ENCODE measurements at places on chromosomes 7 and 10.
A peak's percentile ranks its signal among the peaks of the same experiment; 100 is the strongest.

- DNase-seq: no peak
- no peak overlapping the region for H3K27ac ChIP-seq
- peaks cover 7% of the 10 kb centered on the region for H3K4me1 ChIP-seq
These were observed 54.0 kb downstream of the DOCK4 start for GRCh38 chr7:112152186-112152585.

- H3K4me3 ChIP-seq: no peak overlapping the region
- H3K36me3 ChIP-seq: no peaks in the 10 kb centered on the region
- no peaks in the 10 kb centered on the region for H3K27me3 ChIP-seq
- peaks cover 2% of the 10 kb centered on the region for H3K4me1 ChIP-seq
- no peak overlapping the region for H3K27ac ChIP-seq
These were observed 17.1 kb downstream of the UBE2D1 start for GRCh38 chr10:58351616-58352578.

GRCh38 chr10:96470116-96470743, 43.5 kb downstream of the TLL2 start:
- H3K4me1 ChIP-seq: no peaks in the 10 kb centered on the region
- H3K27me3 ChIP-seq: no peaks in the 10 kb centered on the region
- peak; percentile 80 for DNase-seq
- H3K4me3 ChIP-seq: no peak overlapping the region
- H3K27ac ChIP-seq: no peak overlapping the region

GRCh38 chr7:157412021-157412443, 75.2 kb downstream of the DNAJB6 start:
- H3K27me3 ChIP-seq: no peaks in the 10 kb centered on the region
- no peak for DNase-seq
- no peak overlapping the region for H3K27ac ChIP-seq
- H3K36me3 ChIP-seq: peaks cover 5% of the 10 kb centered on the region

DNA sequence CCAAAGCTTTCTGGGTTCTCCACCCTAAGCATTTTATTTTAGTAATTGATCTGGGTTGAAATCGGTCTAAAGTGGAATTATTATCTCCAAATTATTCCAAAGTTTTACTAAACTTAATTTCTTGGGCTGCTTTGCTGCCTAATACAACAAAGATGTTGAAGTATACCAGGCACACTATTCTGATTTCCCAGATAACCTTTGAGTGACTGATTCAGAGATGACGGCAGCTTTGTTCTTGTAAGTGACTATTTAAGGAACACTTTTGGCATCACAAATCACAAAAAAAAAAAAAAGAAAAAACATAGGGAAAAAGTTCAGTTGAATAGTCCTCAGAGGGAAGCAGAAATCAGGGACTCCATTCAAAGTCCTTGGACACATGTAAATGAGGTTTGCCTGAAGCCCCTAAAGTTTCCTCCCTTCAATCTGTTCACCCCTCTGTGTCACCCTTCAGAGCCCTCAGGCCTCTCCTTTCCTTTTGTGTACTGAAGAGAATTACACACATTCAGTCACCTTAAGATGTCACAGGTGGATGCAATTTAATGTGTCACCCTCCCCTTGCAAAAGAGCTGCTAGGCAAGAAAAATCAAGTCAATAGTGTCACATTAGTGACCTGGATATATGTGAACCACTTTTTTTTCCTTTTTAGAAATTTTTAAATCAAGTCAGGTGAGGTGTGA, 81.5 kb downstream of the RTKN2 start:
- H3K36me3 ChIP-seq: no peaks in the 10 kb centered on the region

DNA sequence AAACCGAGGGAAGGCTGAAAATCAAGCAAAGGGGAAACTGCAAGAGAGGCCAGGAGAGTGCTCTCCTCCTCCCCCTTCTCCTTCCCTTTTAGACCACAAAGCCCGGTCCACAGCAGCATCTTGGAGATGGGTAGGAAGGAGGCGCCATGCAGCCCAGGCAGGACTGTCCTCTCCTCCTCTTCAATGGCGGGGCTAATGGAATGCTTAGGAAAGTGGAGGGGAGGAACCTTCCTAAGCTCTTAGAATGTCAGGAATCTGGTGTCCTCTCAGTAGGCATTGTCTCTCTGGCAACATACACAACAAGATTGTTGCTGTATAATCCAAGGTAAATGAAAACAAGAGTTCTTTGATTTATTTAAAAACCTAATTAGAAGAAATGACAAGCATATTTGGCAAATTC, 185.1 kb downstream of the DGKI start:
- H3K4me1 ChIP-seq: peaks cover 7% of the 10 kb centered on the region
- no peaks in the 10 kb centered on the region for H3K27me3 ChIP-seq
- no peak overlapping the region for H3K4me3 ChIP-seq
- H3K27ac ChIP-seq: no peak overlapping the region
- no peaks in the 10 kb centered on the region for H3K36me3 ChIP-seq
- DNase-seq: peak; percentile 96

DNA sequence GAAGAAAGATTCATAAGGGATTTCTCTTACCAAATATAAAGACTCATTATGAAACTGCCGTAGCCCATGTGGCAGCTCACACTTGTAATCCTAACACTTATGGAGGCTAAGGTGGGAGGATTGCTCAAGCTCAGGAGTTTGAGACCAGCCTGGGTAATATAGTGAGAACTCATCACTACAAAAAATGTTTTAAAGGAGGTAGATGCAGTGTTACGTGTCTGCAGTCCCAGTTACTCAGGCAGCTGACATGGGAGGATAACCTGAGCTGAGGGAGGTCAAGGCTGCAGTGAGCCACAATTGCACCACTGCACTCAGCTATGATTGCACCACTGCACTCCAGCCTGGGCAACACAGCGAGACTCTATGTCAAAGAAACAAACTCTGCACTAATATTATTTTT, 18.1 kb upstream of the DNA2 start:
- H3K4me1 ChIP-seq: no peaks in the 10 kb centered on the region
- H3K27ac ChIP-seq: no peak overlapping the region
- no peak overlapping the region for H3K4me3 ChIP-seq
- DNase-seq: no peak

GRCh38 chr10:85641479-85642009, 725.1 kb downstream of the GRID1 start:
- no peaks in the 10 kb centered on the region for H3K36me3 ChIP-seq
- peak; percentile 7 for DNase-seq
- no peak overlapping the region for H3K4me3 ChIP-seq
- H3K4me1 ChIP-seq: peaks cover 4% of the 10 kb centered on the region
- H3K27me3 ChIP-seq: no peaks in the 10 kb centered on the region

DNA sequence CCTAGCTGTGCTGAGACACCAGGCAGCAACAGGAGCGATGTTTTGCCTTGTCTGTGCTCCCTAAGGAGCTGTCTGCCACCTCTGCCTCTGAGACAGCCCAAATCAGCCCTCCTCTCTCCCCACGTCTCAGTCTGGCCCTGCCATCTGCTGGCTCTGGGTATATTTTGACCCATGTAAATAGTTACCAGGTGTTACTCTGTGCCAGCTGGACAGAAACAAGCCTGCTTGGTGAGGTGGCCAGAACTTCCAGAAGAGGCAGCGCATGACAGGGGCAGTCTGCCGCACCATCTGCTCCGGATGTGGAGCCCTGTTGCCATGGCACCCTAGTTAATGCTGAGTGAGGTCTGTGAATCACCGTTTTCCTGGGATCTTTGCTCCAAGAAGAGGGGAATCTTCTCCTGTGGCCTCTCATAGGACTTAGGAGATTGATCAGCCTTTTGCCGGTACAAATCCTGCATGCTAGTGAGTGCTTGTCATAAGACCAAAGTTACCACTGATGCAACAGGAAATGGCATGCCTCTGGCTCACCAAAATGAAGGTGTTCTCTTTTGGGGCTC, 31.8 kb downstream of the GSTO2 start:
- peak; percentile 85 for DNase-seq
- no peaks in the 10 kb centered on the region for H3K36me3 ChIP-seq
- peaks cover 21% of the 10 kb centered on the region for H3K4me1 ChIP-seq
- H3K27me3 ChIP-seq: no peaks in the 10 kb centered on the region

DNA sequence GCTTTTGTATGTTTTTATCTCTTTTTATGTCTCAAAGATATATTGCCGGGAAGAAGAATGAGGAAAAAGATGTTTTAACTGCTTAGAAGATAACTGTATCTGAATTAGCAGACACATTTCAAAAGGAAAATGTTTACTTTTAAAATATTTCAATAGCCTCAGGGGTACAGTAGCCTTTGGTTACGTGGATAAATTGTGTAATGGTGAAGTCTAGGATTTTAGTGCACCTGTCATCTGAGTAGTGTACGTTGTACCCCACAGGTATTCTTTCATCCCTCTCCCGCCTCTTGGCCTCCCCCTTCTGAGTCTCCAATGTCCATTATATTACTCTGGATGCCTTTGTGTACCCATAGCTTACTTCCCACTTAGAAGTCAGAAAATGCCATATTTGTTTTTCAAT, 222.1 kb downstream of the FANK1 start:
- H3K4me3 ChIP-seq: no peak overlapping the region
- no peak for DNase-seq
- no peaks in the 10 kb centered on the region for H3K27me3 ChIP-seq
- H3K27ac ChIP-seq: no peak overlapping the region

GRCh38 chr10:91865562-91866081, 43.7 kb downstream of the FGFBP3 start:
- H3K36me3 ChIP-seq: no peaks in the 10 kb centered on the region
- no peak overlapping the region for H3K4me3 ChIP-seq
- no peaks in the 10 kb centered on the region for H3K27me3 ChIP-seq

DNA sequence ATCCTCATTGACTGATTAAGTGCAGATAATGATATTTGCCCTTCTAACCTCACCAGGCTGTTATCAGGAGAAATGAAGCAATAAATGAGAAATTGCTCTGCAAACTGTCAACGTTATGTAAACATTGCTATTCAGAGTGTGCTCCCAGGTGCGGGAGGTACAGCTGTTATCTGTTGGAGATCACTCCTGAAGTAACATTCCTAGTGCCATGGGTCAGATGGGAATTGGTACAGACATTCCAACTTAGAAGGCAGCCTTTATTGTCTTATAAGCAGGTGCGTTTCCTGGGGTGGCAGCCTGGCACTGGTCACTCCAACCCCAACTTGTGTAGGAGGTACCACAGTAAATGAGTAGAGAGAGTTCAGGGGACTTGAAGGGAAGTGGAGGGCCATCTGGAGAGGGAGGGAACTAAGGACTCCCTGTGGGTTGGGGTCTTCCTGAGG, 36.8 kb downstream of the HK1 start:
- no peaks in the 10 kb centered on the region for H3K36me3 ChIP-seq
- DNase-seq: no peak
- no peak overlapping the region for H3K4me3 ChIP-seq
- H3K27me3 ChIP-seq: no peaks in the 10 kb centered on the region
- H3K27ac ChIP-seq: no peak overlapping the region
- peaks cover 25% of the 10 kb centered on the region for H3K4me1 ChIP-seq

GRCh38 chr7:138550337-138550736, 90.3 kb downstream of the TRIM24 start:
- no peaks in the 10 kb centered on the region for H3K27me3 ChIP-seq
- H3K4me1 ChIP-seq: no peaks in the 10 kb centered on the region
- no peak overlapping the region for H3K4me3 ChIP-seq
- no peak for DNase-seq
- peaks cover 9% of the 10 kb centered on the region for H3K36me3 ChIP-seq

GRCh38 chr10:123838596-123839310, 52.9 kb downstream of the CPXM2 start:
- no peak overlapping the region for H3K27ac ChIP-seq
- H3K4me3 ChIP-seq: no peak overlapping the region
- no peaks in the 10 kb centered on the region for H3K27me3 ChIP-seq

DNA sequence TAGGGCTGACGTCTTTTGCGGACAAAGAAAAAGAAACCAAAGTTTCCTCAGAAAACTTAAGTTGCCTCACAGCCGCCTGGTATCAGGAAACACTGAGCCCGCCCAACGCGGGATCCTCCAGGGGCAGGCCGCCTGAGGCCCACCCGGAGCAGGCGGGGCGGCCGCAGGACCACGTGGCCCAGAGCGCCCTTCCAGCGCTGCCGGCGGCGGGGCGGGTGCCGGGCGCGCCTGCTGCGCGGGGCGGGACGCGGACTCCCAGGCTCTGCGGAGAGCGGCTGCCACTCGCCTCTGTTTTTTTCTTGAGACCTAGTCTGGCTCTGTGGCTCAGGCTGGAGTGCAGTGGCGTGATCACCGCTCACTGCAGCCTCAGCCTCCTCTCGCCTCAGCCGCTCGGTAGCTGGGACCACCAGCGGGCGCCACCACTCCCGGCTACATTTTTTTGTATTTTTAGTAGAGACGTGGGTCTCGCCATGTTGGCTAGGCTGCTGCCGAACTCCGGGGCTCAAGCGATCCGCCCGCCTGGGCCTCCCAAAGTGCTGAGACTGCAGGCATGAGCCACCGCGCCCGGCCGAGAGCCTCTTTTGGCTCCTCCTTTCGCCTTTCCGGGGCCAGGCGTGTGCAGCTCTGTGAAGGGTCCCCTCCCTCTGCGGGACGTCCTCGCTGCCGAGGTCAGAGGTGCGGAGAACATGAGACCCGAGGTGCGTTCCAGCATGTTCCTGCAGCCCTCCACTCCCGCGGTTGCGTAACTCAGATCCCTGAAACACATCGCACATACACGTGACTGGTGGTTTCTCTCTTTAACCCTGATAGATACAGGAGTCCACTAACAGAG, 11.6 kb upstream of the HNRNPF start:
- H3K4me3 ChIP-seq: peak overlapping the region; percentile 19
- H3K27ac ChIP-seq: peak overlapping the region; percentile 82
- peak; percentile 82 for DNase-seq
- H3K27me3 ChIP-seq: no peaks in the 10 kb centered on the region
- no peaks in the 10 kb centered on the region for H3K4me1 ChIP-seq

DNA sequence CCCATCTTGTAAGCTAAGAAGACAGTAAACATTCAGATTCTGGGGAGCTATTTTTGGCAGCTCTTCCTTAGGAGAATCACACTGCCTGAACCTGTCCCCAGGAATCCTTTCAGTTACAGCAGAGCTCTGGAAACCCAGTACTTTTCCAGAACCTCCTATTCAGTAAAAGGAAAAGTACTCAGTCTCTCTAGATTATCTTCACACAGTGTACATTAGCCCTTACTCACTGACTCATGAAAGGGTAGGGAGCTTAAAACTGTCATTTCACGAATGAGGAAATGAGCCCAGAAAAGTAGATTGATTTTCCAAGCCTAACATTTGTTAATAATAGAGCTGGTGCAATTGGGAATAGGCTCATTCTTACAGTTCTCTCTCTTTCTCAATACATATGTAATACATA, 3.9 kb upstream of the CNNM1 start:
- DNase-seq: no peak
- H3K4me3 ChIP-seq: no peak overlapping the region
- H3K36me3 ChIP-seq: no peaks in the 10 kb centered on the region
- H3K4me1 ChIP-seq: no peaks in the 10 kb centered on the region
- H3K27ac ChIP-seq: no peak overlapping the region

DNA sequence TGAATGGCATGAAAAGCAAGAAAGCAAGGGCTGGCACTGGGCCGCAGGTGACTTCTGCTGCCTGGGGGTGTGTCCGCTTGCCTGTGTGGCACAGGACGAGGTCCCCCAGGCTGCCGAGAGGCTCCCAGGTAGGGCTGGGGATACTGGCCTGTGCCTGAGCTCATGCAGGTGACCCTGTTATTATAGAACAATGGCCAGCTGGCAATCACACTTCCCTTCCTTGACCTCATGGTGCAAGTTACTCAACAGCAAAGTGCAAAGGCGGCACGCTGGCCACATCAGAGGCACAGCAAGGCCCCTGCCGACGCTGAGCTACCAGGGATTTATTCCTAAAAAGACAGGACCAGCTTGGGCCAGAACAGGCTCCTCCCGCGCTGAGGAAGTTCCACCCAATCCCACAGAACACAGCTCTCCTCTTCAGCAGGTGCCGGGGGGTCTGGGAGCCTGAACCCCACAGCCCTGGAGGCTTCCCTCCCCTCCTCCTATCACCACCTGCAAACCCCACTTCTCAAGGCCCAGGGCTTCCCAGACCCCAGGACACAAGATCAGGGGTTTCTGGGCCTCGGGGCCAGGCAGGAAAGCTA, 1.4 kb upstream of the ADAM8 start:
- H3K36me3 ChIP-seq: peaks cover 1% of the 10 kb centered on the region
- H3K4me3 ChIP-seq: no peak overlapping the region
- no peak overlapping the region for H3K27ac ChIP-seq
- no peaks in the 10 kb centered on the region for H3K4me1 ChIP-seq
